ENCODE measurements at places on chromosomes 2 and 18.

DNA sequence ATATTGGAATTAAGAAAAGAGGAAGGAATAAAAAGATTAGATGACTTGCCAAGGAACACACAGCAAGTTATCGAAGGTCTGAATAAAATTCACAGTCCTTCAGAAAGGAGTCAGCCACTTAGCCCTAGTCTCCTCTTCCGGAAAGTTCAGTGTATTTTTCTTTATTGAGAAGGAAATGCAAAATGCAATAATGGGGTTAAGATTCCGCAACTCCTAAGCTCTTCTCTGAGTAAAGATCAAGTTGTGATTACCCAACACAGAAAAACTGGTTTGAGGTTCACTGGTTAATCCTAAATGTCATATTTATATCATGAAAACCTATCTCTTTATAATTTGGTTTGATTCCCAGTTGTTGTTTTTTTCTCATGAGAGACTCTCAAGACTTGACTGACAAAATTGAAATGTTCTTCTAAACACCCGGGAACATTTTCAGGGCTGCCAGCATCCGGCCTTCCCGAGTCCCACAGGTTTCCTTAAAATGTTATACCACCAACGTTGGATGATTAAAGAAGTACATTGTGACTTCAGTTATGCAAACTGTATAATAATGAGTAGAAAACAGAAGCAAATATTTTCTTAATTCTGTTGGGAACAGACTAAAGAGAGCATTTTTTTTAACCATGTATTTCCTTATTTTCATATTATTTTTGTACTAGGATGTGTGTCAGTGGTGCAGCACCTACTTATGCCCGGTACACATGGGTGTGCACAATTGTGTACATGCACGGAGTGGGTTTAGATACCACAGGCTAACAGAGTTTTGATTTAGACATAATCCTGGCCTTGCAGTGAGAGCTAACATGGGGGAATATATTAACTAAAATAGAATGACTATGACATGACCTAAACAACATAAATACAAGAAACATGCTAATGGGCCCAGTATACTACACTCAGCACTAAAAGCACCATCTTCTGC is 100.2 kb downstream of the STK39 start:
- no peak for DNase-seq

GRCh38 chr2:238666543-238666942 is 181.3 kb upstream of the TWIST2 start:
- DNase-seq: no peak

GRCh38 chr2:9543557-9543956 is 12.1 kb downstream of the ADAM17 start:
- DNase-seq: no peak

DNA sequence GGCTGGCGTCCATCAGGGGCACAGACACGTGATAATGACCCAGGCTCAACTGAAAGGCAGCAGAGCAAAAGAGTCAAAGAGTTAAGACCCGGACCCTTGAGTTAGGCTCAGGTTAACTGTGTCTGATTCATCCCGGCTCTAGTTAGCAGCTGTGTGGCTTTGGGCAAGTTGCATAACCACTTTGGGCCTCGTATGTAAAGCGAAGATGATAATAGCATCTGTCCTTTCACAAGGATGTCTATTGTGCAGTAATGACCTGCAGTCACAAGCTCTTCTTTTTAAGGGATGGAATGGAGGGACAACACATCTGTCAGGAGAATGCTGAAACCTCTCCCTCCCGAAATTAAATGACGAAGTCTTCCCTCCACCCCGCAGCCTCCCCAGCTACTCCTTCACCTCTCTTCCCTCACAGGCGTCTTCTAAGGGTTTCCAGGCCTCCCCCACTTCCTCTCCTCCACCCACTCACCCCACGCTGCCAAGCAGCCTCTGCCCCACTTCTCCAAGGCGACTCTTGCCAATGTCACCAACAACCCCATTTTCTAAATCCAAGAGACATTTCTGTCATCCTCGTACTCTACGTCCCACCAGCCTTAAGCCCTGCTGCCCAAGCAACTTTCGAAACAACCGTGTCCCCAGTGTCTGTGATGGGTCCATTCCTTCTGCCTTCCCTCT is 135.1 kb upstream of the ID2 start:
- DNase-seq: no peak

- no peak for DNase-seq
Measured at GRCh38 chr2:147365622-147366021, 479.2 kb upstream of the ACVR2A start.

DNA sequence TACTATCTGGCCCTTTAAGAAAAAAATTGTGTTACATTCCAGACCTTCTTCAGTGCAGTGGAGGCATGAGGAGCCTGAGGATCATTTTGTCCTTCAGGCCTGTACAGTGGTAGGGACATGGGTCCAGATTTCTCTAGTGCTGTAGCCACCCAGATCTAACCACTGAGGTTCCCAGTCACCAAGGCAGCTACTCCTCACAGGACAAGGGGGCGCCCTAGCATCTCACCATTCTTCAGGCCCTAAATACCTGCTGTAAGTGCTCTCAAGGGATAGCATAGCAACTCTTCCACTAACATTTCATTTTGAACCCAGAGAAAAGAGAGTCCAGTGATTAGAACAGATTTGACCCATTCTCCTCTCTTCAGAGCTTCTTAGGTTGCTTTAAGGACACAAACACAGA is 1533.0 kb downstream of the LRP1B start:
- DNase-seq: no peak
